ENCODE measurements at places on chromosomes 1 and 21. TPM values are rescaled to one million over a fixed set of nuclear protein-coding genes. Genes with fewer than 3 reads are reported as not detected.

The ESPN gene
- 1.5 TPM for total RNA-seq

The CLCNKB gene
- not detected for total RNA-seq

The TINAGL1 gene
- total RNA-seq: not detected

- no peak for DNase-seq
These were observed 91.0 kb upstream of the FMN2 start for GRCh38 chr1:240000634-240001033.

GRCh38 chr1:202106340-202107254 lies 16.1 kb upstream of the GPR37L1 start:
- DNase-seq: no peak

DNA sequence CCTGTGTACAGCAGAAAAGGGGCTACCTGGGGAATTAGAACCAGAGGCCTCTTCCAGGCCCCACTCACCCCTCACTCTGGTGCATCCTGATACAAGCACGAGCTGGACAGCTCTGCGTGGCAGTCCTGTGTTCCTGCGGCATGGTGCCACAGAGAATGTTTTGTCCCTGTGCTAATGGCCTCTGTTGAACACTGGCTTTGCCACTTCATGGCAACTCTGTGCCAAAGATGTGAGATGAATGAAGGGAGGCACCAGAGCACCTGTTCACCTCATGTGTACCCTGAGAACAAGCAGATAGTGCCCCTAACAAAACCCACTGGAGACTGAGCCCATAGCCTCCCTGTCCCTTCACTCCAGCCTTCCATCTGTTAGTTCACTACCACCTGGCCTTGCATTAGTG lies 199.3 kb upstream of the COA6 start:
- no peak for DNase-seq

The HES2 gene
- 0.07 TPM for total RNA-seq

The LY9 gene
- 4.9 TPM for total RNA-seq

- DNase-seq: no peak
These were observed 20.4 kb downstream of the PTGFRN start for GRCh38 chr1:116929961-116930592.

DNA sequence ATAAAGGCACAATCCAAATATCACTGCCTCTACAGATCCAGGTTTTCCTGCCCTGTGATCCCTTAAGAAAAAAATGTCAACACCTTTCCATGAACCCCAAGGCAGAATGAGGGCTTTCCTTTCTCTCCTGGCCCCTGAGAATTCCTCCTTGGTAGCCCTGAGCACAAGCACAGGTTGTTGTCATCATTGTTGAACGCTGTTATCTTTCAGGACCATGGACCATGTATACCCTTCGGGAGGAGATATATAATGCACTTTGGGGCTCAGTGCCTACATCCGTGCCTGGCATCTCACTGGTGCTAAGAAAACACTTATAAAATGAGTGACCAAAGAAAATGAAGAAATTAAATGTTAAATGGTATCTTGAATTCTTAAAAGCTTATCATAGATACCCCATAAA lies 296.2 kb downstream of the SETD4 start:
- DNase-seq: no peak

DNA sequence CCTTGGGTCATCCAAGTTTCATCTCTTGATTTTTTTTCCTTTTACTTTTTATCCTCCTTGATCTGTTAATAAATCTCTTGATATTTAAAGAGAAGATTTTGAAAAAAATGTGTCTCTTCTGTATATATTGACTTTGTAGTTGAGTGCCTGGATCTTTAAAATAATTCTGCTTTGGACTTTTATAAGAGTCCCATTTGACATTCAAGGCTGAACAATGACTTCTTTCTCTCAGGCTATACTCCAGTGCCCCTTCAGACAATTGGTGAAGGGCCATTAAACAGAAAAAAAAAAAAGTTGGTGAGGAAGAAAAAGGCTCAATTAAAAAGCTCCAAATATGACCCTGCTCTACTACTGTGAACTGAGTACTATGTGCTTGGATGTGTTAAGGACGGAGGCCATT lies 40.9 kb upstream of the CITED4 start:
- DNase-seq: no peak

The MRPL24 gene
- 105 TPM for total RNA-seq

The ADORA1 gene
- not detected for total RNA-seq

GRCh38 chr21:44897326-44898010 lies 23.2 kb downstream of the ITGB2 start:
- DNase-seq: no peak

DNA sequence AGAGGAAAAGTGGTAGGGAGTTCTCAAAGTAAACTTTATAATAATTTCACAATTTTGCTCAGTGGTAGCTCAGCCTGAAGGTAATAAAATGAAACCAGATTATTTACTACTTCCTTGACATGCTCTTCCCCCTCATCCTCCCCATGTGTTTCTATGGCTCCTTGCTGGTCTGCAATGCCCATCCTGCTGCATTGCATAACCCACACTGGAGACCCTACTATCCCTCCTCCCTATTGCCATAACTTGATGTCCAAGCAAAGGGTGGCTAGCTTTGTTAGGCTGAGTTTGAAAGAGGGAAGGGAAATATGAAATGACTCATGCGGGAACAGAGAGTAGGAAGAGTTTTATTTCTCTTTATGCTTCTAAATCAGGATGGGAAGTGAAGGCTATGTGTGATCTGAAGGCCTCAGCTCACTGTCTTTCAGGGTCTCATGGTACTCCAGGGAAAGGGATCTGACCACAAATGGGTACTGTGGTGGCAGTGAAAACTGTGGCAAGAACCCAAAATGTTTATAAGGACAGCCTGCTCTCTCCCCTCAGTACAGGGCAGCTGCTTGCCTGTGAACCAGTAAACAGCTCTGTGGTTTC lies 36.4 kb upstream of the HSD17B7 start:
- DNase-seq: no peak

The SVBP gene
- total RNA-seq: 16.8 TPM

Measured in activated CD4-positive, alpha-beta memory T cell treated with anti-CD3 and anti-CD28 coated beads for 36 hours (primary cell).